ENCODE measurements at places on chromosomes 5 and 9. TPM values are rescaled to one million over a fixed set of nuclear protein-coding genes. Genes with fewer than 3 reads are reported as not detected.

ADGRD2 gene
- not detected for total RNA-seq

GPR150 gene
- not detected for total RNA-seq

SLC46A2 gene
- 3.1 TPM for total RNA-seq

DNA sequence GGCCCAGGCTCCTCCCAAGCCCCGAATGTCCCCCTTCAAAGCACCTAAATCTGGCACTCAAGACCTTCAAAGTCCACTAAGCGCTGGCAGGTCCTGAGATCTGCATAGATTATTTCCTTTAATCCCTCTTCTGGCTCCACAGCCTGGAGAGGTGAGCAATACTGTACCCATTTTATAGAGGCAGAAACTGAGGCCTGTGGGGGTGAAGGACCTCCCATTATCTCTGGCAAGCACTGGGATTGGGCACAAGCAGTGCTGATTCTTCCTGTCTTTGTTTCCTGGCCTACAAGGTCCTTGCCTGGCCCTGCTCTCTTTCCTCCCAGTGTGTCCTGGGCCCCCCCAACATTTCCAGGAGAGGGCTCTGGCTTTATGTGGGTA, 252.3 kb downstream of the PBX3 start:
- DNase-seq: no peak

DNA sequence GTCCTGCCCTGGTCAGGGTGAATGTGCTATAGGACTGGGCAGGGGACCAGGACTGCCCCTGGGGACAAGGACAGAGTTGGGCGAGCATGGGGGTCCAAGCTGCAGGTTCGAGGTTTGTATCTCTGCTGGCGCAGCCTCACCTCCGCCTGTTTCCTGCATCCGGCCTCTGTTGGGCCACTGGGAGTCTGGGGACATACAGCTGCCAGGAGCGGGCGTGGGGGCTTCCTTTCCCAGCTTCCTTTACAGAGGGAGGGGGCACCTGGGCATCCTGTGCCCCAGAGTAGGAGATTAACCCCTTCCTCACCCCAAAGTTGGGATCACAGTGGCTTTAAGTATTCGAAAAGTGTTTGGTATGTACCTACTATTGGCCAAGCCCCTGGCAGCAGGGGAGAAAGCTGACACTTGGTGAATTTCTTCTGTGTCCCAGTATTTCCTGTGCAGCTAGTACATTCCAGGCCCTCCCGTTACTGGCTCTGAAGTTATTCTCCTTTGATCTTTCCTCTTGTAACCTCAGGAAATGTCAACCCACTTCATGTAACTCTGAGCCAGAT, 19.0 kb downstream of the OLFML2A start:
- DNase-seq: no peak

GRCh38 chr9:133125941-133126696, 5.1 kb upstream of the RALGDS start:
- DNase-seq: no peak

GRCh38 chr5:78666041-78666444, 17.5 kb upstream of the LHFPL2 start:
- DNase-seq: no peak

GRCh38 chr9:88976890-88977257, 14.4 kb upstream of the S1PR3 start:
- DNase-seq: no peak

GRCh38 chr9:87441251-87441650, 56.4 kb upstream of the DAPK1 start:
- no peak for DNase-seq

DNA sequence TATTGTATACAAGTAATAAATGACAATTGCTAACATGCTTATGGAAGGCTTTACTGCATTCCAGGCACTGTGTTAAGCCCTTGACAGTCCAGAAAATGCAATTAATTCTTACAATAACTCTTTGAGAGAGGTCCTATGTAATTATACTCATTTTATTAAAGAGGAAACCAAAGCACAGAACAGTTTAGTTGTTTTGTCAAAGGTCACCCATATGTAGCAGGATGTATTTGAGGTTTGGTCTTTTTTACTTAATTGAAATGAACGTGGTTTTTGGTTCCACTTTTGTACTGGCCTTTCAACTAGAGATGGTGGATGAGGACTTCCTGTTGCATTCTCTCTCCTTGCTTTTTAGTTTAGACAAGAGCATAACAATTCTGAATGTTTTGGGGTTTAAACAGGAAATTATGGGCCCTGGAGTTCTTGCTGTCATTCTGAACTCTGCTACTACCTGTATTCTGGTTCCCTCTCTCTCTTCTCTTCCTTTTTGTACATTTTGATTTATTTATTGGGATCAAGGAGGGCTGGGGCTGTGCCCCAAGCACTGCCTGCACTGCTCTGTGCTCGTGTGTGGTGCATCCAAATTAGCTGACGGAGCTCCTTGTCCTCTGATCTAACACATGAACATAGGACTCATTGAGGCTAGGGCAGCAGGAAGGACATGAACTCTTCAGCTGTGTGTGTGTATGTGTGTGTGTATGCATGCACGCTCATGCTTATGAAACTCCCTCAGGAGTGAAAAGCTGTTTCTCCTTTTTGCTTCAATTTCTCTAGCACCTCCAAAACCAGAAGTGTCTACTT, 47.4 kb downstream of the SLC28A3 start:
- no peak for DNase-seq

GRCh38 chr5:154179846-154180710, 10.5 kb upstream of the GALNT10 start:
- no peak for DNase-seq

PTGDS gene
- total RNA-seq: 3.3 TPM

GRCh38 chr5:176481711-176482110, 33.5 kb downstream of the FAF2 start:
- no peak for DNase-seq

SH3TC2 gene
- total RNA-seq: 15.1 TPM

DNA sequence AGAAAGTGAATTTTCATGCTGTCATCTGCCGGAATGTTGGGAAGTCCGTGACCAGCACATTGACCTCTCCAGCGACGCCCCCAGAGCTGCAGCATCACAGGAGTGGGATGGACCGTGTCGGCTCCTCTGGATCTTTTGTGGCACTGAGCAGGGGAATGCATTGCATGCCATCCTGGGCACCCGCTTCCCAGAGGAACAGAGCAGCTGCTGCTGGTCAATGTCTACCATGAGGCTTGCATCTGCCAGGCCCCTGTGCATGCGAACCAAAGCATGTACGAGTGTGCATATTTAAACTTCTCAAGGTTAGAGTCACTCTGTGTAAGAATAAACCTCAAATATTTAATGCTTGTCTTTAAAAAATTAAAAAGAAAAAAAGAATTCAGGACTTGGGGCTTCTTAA, 414.8 kb downstream of the GADD45G start:
- no peak for DNase-seq

DNA sequence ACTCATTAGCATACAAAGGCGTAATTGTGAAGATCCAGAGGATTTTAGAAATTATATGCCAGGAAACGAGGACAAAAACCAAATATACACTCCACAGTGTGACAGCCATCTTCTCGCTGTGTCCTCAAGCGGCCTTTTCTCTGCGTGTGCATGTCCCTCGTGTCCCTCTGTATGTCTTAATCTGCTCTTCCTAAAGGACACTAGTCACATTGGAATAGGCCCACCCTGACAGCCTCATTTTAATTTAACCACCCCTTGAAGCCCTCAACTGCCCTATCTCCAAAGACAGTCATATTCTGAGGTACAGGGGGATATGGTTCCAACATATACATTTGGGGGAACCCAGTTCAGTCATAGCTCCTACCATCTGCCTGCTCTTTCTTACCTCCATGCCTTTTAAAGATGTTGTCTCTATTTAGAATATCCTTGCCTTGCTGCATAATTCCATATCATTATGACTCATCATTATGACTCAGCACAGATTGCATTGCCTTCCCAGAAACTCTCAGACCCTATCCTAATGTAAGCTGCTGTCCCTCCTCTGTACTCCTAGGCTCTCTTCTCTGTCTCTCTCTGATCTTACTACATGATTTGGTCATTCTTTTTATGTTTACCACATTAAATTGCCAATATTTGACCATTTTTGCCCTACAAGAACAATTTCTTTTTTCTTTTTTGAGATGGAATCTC, 210.9 kb downstream of the AOPEP start:
- no peak for DNase-seq

INSL4 gene
- total RNA-seq: not detected

GRCh38 chr5:33494466-33494865, 53.7 kb downstream of the TARS1 start:
- no peak for DNase-seq

- DNase-seq: no peak
Observed at GRCh38 chr9:92190536-92190790, 75.2 kb upstream of the SPTLC1 start.

- no peak for DNase-seq
Observed at GRCh38 chr9:120324996-120325642, 254.8 kb downstream of the CDK5RAP2 start.

GRCh38 chr9:72586388-72587130, 65.2 kb downstream of the TMC1 start:
- no peak for DNase-seq

DNA sequence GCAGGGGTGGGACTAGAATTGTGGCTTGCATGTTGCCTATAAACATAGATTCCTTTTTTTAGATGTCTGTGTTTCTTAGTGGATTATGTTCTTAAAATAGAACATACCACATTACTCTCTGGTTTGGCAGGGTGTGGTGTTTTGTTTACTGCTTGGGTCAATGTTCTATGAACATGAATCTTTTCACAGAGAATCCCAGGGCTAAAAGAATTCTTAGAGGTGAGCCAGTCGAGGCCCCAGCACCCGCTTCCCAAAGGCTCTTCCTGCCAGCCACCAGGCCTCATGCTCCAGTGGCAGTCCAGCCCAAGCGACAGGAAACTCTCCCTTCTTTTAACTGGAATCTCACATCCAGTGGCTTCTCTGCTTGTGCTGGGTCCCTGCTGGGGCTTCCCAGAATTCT, 126.6 kb downstream of the C9orf152 start:
- DNase-seq: no peak

TMEM252 gene
- total RNA-seq: not detected

DNA sequence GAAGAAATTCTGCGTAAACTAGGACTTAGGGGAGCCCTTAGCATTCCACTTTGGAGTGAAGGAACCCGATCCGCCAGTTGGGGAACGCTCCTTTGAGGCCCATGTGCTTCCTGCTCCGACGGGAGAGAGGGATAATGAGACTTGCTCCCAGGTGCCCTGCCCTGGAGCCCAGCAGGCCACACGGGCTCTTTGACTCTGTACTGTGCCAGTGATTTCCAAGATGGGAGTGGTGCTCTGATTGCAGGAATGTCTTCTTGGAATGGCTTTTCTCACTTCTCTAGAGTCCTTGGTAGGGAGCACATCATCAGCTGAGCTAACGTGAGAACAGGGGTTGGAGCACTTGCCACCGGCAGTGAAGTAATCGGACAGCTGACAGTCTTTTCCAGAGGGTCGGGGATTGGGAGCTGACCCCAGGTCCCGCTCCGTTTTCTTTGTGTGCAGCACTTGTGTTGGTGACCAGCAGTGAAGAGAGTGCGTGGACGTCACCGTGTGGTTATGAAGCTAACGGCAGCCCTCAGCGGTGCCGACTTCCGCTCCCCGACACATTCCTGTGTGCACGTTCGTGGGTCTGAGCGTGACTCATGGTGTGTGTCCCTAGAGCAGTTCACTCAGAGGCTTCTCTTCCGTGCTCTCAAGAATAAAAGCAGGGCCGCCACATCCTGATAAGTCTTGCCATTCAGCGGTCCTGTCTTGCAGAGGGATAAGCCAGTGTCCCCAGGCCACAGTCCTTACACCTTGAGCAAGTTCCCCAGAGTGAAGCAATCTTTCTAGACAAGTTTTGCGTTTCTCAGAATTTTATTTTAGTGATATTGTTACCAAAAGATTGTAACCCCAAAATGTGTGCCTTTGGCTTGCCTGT, 25.6 kb downstream of the ABL1 start:
- DNase-seq: no peak

GRCh38 chr9:94699715-94700373, 26.7 kb upstream of the AOPEP start:
- DNase-seq: no peak

GRCh38 chr9:34992376-34992951, 2.9 kb downstream of the DNAJB5 start:
- no peak for DNase-seq

DNA sequence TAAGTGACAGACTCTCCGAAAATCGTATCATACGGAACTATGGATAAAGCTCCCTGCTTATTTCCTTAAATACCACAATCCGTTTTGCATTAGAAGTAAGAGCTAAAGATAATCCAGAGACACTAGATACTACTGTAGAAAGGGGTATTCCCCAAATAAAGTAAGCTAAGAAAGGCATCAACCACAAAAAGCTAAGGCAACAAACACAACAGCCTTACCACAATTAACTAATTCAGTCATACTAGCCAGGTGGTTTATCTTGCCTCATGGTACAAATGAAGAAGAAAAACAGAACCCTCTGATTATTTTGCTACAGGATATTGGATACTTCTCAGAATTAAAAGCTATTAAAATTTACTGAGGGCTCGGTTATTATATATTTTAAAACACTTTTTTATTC, 14.1 kb downstream of the ERP44 start:
- DNase-seq: no peak

- no peak for DNase-seq
Observed at GRCh38 chr5:95962785-95963184, 1.1 kb upstream of the ELL2 start.

GRCh38 chr5:133637206-133637605, 24.9 kb upstream of the FSTL4 start:
- no peak for DNase-seq

DNA sequence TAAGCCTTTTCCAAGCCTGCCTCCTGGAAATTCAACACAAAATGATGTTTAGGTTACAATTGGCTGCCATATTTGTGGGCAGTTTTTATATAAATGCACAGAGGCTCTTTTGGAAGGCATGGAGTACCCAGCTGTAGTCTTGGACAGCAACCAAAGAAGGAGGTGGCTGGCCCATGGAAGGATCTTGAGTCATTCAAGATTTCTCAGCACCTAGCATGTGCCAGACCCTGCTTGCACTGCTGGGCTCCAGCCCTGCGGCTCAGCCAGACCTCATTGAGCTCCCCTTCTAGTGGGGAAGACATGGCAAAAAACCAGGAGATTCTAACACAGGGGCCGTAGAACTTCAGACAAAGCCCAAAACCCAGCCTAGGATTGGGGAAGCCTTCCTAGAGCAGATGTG, 22.1 kb downstream of the JADE2 start:
- DNase-seq: no peak

FYB1 gene
- total RNA-seq: 10.9 TPM

- no peak for DNase-seq
Observed at GRCh38 chr5:88883836-88884607, 1.0 kb upstream of the MEF2C start.

- DNase-seq: no peak
Observed at GRCh38 chr9:128002959-128003358, 22.2 kb upstream of the EEIG1 start.

IRGM gene
- total RNA-seq: not detected

GRCh38 chr5:157744051-157745011, 819 bp downstream of the LSM11 start:
- no peak for DNase-seq

NEURL1B gene
- total RNA-seq: 52.4 TPM

- no peak for DNase-seq
Observed at GRCh38 chr9:107545036-107545435, 55.5 kb upstream of the KLF4 start.

GRCh38 chr5:169094586-169095409, 206.1 kb downstream of the SLIT3 start:
- DNase-seq: no peak
